Activated CD8-positive, alpha-beta T cell treated with anti-CD3 and anti-CD28 coated beads, Interleukin-2, amount 10 ng/mL, durations not matched to agents 7 days and 5 days (primary cell): ENCODE measurements at places on chromosomes 3 and 15. TPM values are rescaled to one million over a fixed set of nuclear protein-coding genes. Genes with fewer than 3 reads are reported as not detected.

GRCh38 chr3:122893282-122893681, 98.4 kb downstream of the SLC49A4 start:
- no peaks in the 10 kb centered on the region for H3K36me3 ChIP-seq
- peaks cover 39% of the 10 kb centered on the region for H3K4me1 ChIP-seq
- peak overlapping the region; percentile 23 for H3K27ac ChIP-seq
- H3K27me3 ChIP-seq = peaks cover 18% of the 10 kb centered on the region
- peak; percentile 41 for DNase-seq

Gene MAP4
- 119 TPM for total RNA-seq

DNA sequence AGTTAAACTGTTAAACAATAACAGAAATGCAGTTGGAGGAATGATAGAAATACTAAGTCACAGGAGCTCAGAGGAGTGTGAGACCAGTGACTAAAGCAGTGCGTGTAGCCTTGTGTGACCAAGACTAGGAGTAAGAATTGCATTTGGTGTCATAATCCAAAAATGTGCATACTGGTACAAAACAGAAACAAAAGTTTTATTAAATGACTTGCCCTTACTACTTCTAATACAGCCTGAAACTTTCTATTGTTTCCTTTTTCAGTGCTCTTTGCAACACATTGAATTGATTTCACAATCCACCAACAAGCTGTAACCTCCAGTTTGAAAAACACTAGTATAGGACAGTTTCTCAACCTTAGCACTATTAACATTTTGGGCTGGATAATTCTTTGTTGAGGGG, 17.1 kb downstream of the SNX1 start:
- H3K27ac ChIP-seq = peak overlapping the region; percentile 36
- DNase-seq = no peak
- H3K4me3 ChIP-seq = no peak overlapping the region
- no peaks in the 10 kb centered on the region for H3K27me3 ChIP-seq
- peaks cover 34% of the 10 kb centered on the region for H3K36me3 ChIP-seq
- H3K4me1 ChIP-seq = peaks cover 32% of the 10 kb centered on the region

DNA sequence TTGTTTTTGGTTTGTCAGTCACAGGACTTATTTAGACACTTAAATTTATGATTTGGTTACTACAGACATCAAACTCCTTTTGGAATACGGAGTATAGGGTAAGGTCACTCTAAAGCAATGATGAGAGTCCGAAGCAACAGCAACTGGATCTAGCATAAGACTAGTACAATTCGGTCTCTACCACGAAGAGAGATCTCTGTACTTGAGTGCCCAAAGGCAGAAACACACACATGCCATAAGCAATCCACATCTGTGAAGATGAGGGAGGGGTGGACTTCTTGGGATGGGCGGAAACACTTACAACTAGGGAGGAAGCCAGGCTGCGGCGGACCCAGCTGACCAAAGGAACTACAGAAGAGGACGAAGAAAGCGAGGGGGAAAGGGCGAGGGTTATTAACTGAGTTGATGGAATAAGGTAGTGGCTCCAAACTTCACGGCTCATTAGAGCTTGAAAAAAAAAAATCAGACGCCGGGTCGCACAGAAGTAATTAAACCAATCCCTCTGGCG, 595 bp downstream of the DPH6 start:
- H3K4me3 ChIP-seq = peak overlapping the region; percentile 89
- no peaks in the 10 kb centered on the region for H3K27me3 ChIP-seq
- no peaks in the 10 kb centered on the region for H3K36me3 ChIP-seq

Gene SPINK8
- not detected for total RNA-seq

- no peak for DNase-seq
- no peaks in the 10 kb centered on the region for H3K4me1 ChIP-seq
- H3K4me3 ChIP-seq = no peak overlapping the region
- no peaks in the 10 kb centered on the region for H3K27me3 ChIP-seq
Measured at GRCh38 chr3:63308072-63308471, 30.0 kb downstream of the SYNPR start.

DNA sequence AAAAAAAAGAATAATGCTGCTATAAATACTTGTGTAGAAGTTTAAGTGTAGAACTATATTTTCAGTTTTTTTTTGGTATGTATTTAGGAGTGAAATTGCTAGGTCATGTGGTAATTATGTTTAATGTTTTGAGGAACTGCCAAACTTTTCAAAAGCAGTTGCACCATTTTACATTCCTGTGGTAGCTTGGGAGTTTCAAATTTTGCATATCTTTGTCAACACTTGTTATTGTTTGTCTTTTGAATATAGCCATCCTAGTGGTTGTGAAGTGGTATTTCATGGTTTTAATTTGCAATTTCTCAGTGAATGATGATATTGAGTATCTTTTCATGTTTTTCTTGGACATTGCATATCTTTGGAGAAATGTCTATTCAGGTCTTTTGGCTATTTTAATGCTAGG, 30.4 kb downstream of the SKIL start:
- H3K4me3 ChIP-seq = no peak overlapping the region
- H3K27ac ChIP-seq = no peak overlapping the region

Gene TRH
- total RNA-seq = not detected

DNA sequence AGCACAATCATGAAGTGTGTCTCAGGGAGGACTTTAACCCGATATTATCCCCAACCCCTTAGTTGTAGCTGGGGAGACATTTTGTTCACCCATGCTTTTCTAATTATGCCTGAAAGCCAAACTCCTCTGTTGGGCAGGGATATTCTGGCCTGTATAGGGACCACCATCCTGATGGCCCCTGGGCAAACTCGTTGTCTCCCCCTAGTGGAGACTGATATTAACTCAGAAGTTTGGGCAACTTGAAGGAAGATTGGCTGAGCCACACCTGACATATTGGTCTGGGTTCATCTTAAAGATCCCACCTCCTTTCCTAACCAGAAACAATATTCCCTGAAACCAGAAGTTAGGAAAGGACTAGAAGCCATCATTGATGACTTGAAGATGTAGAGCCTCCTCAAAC, 42.3 kb downstream of the TM4SF18 start:
- H3K27me3 ChIP-seq = peaks cover 2% of the 10 kb centered on the region
- no peaks in the 10 kb centered on the region for H3K4me1 ChIP-seq
- no peaks in the 10 kb centered on the region for H3K36me3 ChIP-seq

DNA sequence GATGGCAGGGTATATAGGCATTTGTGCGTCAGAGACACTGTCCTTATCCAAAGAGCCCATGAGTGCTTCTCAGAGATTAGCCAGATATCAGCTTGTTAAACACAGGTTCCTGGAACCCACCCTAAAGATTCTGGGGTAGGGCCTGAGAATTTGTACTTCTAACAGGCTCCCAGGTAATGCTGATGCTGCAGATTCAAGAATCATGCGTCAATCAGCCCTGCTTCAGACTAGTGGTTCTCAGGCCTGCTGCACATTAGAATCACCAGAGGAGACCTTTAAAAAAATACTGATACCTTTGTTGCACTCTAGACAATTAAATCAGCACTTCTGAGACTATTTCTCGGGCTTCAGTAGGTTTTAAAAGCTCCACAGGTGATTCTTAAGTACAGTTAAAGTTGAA, 369.5 kb downstream of the MFSD1 start:
- no peak overlapping the region for H3K4me3 ChIP-seq
- no peaks in the 10 kb centered on the region for H3K36me3 ChIP-seq
- H3K4me1 ChIP-seq = no peaks in the 10 kb centered on the region

DNA sequence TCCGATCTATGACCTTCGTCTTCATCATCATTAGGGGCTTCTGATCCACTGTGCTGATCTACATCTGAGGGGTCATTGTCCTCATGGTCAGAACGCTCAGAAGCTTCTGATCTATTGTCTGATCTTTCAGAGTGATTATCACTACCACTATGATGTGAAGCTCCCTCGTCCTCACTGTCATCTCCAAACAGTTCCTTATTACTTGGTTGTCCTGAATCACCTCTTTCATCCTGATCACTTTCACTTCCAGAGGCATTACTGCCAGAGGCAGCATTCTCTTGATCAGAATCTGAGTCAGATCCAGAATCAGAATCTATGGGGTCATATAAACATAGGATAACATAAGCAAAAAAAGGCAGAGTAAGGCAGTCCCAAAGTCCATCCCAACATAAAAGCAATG, 5.4 kb downstream of the LEO1 start:
- H3K27me3 ChIP-seq = no peaks in the 10 kb centered on the region
- no peak for DNase-seq
- peaks cover 26% of the 10 kb centered on the region for H3K4me1 ChIP-seq

Gene TNFAIP8L3
- not detected for total RNA-seq

DNA sequence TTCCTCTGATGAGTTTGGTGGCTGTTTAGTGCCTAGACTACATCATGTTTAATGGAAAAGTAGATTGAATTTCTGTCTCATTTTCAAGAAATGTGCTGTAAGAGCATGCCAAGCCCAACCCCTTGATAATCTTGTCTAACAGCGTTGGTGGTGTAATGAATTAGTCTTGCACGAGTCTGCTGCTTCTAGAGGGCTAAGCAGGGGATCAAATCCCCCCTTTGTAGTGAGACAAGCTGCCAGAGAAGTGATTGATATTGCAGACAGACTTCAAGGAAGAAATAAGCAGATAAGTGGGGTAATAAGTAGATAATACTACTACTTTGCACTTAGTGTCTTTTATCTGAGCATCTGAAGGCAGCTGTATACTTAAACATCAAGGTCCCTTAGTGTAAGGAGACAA, 141.4 kb downstream of the TP63 start:
- no peaks in the 10 kb centered on the region for H3K27me3 ChIP-seq
- no peak for DNase-seq
- no peak overlapping the region for H3K4me3 ChIP-seq
- H3K4me1 ChIP-seq = no peaks in the 10 kb centered on the region

- H3K4me3 ChIP-seq = no peak overlapping the region
- H3K27me3 ChIP-seq = no peaks in the 10 kb centered on the region
- peaks cover 2% of the 10 kb centered on the region for H3K4me1 ChIP-seq
Measured at GRCh38 chr3:17672506-17672905, 69.9 kb downstream of the TBC1D5 start.

DNA sequence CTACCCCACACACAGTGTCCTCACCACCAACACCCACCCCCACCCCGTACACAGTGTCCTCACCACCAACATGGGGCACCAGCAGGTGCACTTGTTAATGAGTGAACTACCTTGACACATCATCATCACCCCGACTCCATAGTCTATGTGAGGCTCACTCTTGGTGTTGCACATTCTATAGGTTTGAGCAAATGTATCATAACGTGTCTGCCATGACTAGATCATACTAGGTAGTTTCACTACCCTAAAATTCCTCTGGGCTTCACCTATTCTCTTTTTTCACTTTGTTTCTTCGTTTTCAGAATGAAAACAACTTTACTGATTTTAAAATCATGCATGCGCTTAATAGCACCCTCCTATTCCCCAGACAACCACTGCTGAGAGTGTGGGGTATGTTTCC, 102.6 kb upstream of the SLC6A6 start:
- peaks cover 23% of the 10 kb centered on the region for H3K4me1 ChIP-seq
- no peaks in the 10 kb centered on the region for H3K36me3 ChIP-seq
- no peak for DNase-seq
- peaks cover 30% of the 10 kb centered on the region for H3K27me3 ChIP-seq
- H3K27ac ChIP-seq = peak overlapping the region; percentile 6

Gene SYNPR
- not detected for total RNA-seq

DNA sequence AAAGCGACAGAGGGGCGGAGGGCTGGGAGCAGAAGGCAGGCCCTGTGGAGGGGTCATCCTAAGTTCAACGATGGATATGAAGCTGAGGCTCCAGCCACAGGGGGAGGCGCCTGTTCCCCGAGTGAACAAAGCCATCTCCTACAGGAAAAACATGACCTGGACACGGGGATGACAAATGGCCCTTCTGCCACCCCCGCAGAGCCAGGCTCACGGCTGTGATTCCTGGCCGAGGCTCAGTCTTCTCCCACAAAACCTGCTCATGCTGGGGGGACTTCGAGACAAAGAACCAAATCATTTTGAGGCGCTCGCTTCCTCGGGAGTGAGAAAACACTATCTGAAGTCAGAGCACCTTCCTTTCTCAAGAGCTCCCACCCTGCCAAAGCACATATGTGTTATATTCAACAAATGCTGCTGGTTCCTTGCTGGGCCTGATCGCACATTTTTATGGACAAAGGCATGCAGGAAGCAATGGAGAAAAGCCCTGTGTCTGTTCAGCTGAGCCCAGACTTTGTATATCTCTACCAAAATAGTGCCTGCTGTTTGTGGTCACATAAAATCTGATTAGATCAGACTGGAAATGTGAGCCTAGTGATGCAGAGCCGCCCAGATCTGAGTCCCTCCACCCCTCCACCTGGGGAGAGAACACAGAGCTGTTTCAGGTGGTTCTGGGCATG, 5.6 kb downstream of the RBP1 start:
- no peak overlapping the region for H3K4me3 ChIP-seq
- H3K27ac ChIP-seq = no peak overlapping the region
- H3K36me3 ChIP-seq = no peaks in the 10 kb centered on the region

Gene B2M
- total RNA-seq = 6,300 TPM

GRCh38 chr3:12773710-12774086, 14.6 kb upstream of the TMEM40 start:
- peaks cover 9% of the 10 kb centered on the region for H3K4me1 ChIP-seq
- peaks cover 8% of the 10 kb centered on the region for H3K27me3 ChIP-seq
- no peak overlapping the region for H3K27ac ChIP-seq

- no peak for DNase-seq
- H3K36me3 ChIP-seq = peaks cover 6% of the 10 kb centered on the region
- H3K4me3 ChIP-seq = no peak overlapping the region
- no peaks in the 10 kb centered on the region for H3K27me3 ChIP-seq
- no peak overlapping the region for H3K27ac ChIP-seq
- peaks cover 25% of the 10 kb centered on the region for H3K4me1 ChIP-seq
Measured at GRCh38 chr3:71564361-71564760, 19.2 kb downstream of the FOXP1 start.
